ENCODE measurements at places on chromosomes 4 and X.

DNA sequence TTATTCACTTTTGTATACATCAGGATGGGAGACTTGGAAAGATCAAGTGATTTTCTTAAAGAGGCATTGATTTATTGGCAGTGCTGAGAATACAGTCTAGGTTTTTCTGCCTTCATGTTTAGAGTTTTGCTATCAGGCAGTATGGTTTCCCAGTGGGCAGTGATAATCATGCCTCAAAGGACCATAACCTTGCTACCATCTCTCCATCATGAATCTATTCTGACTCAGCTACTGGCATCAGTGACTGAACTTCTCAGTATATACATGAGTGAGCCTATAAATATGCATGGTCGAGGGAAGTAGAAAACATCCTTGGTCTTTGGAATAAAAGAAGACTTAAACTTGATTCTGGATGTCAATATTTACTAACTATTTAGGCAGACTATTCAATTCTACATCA lies 562.0 kb upstream of the AADAT start:
- no peak for DNase-seq

GRCh38 chrX:97074400-97074799 lies 190.7 kb downstream of the RPA4 start:
- DNase-seq = no peak

DNA sequence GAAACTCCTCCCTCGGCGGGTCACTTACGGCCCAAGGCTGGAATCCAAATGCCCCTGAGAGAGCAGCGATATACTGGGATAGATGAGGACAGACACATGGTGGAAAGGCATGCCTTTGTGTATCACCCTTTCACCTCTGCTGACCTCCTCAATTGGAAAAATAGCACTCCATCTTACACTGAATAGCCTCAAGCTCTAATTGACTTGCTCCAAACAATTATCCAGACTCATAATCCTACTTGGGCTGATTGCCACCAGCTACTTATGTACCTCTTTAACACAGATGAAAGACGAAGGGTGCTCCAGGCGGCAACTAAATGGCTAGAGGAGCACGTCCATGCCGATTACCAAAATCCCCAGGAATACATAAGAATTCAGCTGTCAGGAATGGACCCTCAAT lies 1142.2 kb downstream of the ARAP2 start:
- DNase-seq = no peak

- no peak for DNase-seq
Measured at GRCh38 chr4:188408244-188409030, 269.2 kb downstream of the TRIML1 start.

DNA sequence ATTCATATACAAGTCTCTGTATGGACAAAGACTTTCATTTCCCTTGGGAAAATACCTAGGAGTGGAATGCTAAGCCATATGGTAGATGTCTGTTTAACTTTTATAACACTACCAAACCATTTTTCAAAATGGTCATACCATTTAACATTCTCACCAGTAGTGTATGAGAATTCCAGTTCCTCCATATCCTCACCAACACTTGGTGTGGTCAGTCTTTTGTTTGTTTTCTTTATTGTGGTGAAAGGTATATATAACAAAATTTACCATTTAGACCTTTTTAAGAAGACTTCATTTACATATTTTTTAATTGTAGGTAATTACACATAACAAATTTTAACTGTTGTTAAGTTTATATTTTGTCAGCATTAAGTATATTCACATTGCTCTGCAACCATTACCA lies 12.7 kb upstream of the APLN start:
- DNase-seq = no peak

- DNase-seq = no peak
Measured at GRCh38 chrX:32708542-32708941, 502.8 kb downstream of the DMD start.

DNA sequence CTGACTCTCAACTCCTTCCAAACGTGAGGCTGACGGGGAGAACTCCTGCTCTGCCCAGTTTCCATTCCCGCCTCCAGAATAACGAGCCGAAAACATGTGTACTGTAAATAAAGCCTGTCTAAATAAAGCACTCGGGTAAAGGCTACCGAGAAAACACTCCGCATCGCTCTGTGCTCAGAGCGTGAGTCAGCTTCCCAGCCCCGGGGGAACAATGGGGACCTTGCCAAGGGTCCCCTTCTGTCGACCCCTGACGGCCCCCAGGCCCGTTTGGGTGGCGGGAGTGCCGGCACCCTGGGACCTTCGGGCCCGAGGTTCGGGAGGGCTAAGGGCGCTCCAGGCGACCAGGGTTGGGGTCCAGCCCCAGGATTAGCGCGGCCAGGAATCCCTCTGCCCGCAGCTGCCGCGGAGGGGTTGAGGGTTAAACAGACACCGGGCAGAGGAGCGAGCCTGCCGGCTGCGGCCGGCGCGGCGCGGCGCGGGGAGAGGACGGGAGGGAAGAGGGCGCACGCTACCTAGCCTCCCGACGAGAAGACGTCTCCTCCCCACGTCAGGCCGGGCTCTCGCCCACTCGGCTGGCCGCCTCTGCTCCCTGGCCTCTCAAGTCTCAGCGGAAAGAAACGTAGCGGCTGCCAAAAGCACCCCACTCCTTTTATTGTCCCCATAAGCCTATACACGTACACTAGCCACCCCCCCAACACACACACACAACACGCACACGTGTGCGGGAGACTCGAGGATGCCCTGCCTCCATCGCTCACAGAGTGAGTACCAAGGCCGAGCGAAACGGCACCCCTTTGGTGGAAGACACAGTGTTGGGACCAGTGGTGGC lies 85.5 kb downstream of the BCOR start:
- DNase-seq = no peak

- no peak for DNase-seq
Measured at GRCh38 chr4:172546782-172547181, 621.8 kb upstream of the GALNT7 start.

DNA sequence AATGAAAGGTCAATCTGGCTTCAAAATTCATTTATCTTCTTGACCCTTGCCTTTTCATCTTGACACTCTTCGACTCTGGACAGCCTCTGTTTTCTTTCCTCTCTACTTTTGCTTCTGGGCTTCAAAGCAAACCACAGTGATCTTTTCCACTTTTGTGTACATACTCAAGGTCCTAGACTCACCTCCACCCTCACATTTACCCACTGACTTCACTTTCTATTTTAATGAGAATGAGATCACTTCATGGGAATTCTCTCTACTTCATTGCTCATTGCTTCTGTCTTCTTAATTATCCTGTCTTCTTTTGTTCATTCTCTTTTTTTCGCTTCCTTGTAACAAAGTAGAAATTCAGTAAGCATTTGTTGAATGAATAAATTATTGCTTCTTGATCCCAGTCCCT lies 330.1 kb upstream of the HAND2 start:
- DNase-seq = no peak

DNA sequence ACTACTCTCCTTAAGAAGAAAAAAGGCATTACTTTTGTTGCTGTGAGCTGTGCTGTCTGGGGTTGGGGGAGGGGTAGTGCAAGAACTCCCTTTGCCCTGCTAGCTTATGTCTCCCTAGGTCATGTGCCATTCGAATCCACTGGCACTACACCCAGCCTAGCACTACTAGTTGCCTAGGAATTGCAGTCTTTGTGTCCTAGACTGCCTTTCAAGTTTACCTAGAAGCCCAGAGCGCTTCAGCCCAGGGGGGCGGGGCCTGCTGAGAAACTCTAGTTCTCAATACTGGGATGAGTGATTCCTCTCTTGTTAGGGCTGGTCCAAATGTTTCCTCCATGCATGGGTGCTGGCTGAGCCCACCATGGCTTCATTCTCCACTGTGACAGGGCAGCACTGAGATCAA lies 1011.5 kb downstream of the PCDH19 start:
- no peak for DNase-seq

DNA sequence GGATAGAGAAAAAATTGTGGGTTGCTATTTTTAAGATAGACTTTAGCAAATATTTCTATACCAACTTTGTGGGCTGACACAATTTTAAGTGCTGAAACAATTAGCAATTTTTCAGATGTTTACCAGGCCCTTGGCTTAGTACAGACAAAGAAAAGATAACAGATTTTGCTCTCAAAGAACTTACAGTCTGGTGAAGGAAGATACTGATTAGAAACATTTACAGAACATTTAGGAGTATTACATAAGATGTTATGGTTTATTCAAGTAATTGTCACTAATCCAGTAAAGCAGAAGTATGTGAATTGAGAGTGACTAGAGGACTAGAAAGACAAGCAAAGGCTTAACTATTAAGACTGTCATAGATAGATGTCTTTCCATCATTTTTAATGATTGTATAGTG lies 35.3 kb upstream of the NDUFC1 start:
- no peak for DNase-seq

DNA sequence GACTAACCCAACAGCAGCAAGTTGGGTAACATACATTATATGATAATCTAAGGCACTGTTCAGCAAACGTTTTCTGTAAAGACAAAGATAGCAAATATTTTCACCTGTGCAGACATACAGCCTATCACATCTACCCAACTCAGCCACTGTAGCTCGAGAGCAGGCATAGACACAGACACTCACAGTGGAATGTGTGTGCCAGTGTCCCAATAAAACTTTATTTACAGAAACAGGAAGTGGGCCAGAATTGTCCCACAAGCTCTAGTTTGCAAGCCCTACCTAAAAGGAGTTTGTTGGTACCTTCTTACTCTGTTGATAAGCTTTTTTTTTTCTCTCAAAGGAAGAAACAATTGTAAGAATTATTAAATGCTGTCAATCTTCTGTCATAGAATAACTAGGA lies 11.9 kb upstream of the FAM9A start:
- no peak for DNase-seq

DNA sequence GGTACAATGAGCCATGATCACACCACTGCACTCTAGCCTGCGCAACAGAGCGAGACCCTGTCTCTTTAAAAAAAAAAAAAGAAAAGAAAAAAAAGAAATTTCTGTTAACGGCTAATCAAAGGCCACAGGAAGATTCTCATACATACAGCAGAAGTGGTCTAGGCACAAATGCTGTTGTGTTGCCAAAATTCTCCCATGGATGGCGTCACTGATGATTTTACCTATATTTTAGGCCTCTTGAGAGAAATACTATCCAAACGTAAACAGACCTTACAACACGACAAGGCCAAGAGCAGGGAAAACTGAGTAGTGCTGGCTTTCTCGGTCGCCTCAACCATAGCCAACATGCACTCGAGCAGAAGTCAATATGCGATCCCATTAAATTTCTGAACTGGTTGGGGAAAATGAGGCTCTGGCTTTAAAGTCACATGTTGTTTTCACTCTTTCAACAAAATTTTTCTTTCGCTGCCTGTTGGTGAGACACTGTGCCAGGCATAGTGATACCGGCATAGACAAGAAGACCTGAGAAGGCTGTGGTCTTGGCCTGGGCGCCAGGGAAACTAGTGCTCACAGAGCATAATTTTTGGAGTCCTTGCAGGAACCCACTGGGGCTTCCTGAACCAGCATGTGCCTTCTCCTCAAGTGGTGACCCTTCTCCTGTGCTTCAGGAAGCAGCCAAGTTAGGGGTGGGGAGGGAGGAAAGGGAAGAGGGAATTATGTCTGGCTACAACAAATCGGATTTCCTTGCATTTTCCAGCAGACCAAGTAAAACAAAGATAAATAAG lies 20.6 kb downstream of the SH3KBP1 start:
- no peak for DNase-seq

Measured in stimulated activated CD8-positive, alpha-beta memory T cell treated with anti-CD3 and anti-CD28 coated beads, Interleukin-7, amount 100 ng/mL, for 24 hours (primary cell).